ENCODE measurements at places on chromosomes 3 and 15.
A peak's percentile ranks its signal among the peaks of the same experiment; 100 is the strongest.

- DNase-seq, result no peak
Measured at GRCh38 chr15:78206326-78207109, 27.8 kb downstream of the ACSBG1 start.

DNA sequence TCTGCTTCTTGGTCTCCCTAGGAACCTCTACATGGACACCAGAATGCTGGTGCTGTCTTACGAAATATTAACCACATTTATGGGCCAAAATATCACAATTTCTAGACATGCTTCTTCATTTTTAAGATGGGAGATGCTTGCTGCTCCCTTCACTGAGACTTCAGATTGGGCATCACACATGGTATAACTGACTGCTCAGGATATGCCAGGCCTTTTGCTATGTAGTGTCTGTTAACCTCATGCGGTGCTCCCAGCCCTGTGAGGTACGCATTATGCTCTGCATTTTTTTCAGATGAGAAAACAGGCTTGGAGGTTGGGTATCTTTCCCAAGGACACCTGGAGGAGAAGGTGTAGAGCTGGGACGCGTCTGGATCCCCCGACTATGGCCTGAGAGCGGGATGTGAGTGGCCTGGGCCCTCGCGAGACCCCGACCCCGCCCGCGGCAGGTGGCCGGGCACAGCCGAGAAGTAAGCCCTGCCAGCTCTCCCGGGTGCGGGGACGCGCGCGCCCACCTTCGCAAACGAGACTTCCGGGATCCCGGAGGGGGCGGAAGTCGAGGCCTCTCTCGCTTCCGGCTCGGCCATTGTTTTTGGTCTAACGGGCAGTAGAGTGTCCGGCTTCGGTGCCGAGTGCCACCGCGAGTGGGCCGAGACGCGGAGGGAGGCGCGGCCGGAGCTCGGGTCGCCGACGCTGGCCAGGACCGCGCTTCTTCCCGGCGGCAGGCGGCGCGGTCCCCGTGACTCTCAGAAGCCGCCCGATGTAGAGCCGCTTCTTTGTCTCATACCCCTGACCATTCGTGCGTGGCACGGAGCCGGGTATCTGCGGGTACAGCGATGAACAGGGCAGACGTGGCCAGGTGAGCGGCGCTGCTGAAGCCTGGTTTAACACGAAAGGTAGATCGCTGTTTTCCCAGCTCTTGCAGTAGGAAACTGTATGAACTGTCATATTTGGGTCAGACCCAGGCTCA, at the start of gene ZKSCAN7:
Gene ZKSCAN7, plus strand, starts transcription at position 568 of the 967 bp plus-strand sequence. CDS start 1,855 bp downstream, outside the sequence.
- DNase-seq, result peak; percentile 46

DNA sequence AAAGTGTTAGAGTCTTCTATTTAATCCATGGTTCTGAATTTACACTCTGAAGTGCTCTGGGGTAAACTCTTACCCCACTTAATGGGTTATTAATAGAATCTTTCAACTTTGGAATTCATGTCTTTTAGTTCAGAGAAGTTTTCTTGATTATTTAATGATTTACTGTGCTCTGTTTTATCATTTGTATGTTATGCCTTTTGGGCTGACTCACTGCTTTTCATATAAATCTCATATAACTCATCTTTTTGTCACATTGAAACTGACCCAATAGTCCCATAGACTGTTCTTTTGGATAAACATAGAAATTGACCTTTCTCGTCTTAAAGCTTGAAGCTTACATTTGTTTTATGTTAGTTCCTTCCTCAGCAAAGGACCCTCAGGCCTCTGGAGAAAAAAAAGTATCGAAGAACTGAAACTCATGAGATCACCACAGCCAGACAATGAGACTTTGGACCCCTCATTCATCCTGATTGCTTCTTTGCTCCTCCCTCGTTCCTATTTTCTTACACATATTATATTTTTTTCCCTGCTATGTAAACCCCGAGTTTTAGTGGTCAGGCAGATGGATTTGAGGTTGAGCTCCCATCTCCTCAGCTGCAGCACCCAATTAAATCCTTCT, 229.1 kb upstream of the CBLB start:
- no peak for DNase-seq

DNA sequence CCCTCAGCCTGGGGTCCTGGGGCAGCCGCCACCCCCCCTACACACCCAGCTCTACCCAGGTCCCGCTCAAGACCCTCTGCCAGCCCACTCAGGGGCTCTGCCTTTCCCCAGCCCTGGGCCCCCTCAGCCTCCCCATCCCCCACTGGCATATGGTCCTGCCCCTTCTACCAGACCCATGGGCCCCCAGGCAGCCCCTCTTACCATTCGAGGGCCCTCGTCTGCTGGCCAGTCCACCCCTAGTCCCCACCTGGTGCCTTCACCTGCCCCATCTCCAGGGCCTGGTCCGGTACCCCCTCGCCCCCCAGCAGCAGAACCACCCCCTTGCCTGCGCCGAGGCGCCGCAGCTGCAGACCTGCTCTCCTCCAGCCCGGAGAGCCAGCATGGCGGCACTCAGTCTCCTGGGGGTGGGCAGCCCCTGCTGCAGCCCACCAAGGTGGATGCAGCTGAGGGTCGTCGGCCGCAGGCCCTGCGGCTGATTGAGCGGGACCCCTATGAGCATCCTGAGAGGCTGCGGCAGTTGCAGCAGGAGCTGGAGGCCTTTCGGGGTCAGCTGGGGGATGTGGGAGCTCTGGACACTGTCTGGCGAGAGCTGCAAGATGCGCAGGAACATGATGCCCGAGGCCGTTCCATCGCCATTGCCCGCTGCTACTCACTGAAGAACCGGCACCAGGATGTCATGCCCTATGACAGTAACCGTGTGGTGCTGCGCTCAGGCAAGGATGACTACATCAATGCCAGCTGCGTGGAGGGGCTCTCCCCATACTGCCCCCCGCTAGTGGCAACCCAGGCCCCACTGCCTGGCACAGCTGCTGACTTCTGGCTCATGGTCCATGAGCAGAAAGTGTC, 30.2 kb downstream of the PTPN23 start:
- no peak for DNase-seq

- DNase-seq, result no peak
Measured at GRCh38 chr3:171123915-171124314, 97.4 kb upstream of the SLC2A2 start.

DNA sequence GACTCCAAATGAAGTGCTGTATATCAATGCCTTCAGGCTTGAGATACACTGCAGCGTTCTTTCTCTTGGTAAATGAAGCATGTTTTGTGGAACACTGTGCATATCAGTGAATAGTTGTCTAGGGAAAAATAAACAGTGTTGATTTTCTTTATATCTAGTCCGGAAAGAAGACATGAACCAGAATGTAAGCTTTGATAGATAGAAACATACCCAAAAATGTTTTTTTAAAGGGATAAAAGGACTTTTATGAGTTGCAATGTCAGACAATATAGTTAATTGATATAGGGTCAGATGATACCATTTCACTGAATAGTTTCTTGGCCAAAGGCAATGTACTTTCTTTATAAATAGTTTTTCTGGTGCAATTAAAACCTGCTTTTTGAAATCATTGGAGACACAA, 1037.8 kb downstream of the OTOL1 start:
- no peak for DNase-seq

Measured in left renal pelvis (tissue), 4 donors.